ENCODE measurements at places on chromosomes 4 and X. TPM values are rescaled to one million over a fixed set of nuclear protein-coding genes. Genes with fewer than 3 reads are reported as not detected.

The POF1B gene
- 0.12 TPM for total RNA-seq

The WAS gene
- total RNA-seq, result 1.9 TPM

DNA sequence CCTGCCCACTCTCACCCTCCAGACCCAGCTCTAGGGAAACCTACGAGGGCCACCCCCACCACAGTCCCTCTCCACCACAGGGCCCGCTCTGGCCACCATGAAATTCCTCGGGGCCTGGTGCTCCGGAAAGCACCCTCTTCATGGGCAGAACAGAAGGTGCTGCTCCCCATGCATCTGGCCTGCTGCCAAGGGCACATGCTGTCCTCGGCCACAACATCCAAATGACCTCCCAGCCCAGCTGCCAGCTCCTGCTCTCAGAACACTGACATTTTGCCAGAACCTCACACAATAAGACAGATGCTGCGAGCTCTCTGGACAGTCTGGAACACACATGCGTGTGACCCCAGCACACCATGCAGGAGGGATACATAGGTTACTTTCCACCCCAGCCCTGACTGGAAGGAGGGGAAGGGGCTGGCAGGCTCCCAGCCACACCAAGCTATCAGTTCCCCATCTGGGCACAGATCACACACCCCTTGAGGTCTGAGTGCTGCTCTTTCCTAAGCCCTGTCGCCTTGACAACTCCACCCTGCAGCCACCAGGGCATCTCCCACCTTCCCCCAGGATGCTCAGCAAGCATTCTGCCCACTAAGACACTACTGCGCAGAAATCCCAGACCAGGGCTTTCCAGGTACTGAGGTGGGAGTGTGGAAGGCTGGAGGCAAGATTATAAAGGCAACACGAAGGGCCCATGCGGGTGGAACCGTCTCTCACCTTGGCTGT, 5.8 kb downstream of the CCNQ start:
- no peak for DNase-seq

GRCh38 chr4:118776157-118776954, 59.6 kb downstream of the SEC24D start:
- DNase-seq, result no peak

DNA sequence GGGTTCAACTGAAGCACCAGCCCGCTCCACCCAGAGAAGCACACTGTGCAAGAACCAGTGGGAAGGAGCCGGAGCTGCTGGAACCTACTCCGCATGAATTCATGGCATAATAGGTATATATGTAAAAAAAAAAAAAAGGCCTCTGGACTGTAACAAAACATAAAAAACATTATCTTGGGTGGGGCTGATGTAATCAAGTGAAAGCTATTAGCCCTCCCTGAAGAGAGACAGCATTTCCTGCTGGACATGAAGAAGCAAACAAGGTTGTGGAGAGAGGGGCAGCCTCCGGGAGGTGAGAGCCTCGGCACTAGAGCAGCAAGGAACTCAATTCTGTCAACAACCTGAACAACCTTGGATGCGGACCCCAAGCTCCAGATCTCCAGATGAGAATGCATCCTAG, 50.7 kb downstream of the PLAC1 start:
- DNase-seq, result no peak

GRCh38 chr4:185772391-185773093, 39.5 kb downstream of the SORBS2 start:
- no peak for DNase-seq

DNA sequence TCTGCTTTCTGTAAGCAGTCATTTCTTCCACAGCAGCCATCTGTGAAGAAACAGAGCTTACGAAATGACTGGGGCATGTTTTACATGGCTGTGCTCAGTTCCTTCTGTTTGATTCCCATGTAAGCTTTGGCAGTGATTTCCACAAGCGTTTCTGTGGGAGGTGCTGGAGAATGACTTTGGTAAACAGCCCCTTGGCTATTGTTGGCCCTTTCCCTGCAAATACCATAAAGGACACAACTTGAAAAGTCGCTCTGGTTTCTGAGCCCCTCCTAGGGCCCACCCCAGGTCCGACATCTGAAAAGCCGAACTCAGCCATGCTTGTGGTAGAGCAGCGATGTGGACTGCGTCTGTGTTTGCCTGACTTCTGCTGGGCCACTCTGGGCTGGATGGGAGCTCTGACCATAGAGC, 3.7 kb downstream of the LIMCH1 start:
- peak; percentile 47 for DNase-seq

DNA sequence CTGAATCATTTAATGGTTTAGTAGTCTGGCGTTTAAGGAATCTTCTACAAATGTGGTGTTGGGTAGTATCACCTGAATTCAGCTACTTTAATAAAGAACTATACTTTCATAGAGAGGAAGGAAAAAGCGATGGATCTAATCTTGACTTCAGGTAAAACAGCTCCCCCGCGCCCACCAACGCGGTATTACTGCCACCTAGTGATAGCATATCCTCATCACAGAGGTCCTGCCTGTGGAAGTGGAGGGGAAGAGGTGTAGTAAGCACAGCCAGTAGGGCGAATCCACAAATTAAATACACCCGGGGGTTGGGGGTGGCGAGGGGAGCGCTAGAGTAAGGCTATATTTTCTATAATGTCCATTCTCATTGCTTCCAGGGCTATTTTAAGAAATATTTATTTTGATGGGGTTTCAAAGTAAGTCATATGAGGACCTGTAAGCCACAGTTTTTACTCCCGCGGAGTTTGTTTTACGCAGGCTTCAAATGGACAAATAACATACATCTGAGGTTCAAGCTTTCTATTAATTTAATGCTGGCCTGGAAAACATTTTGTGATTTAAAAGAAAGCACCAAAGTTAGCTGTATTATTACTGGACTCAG, 8.3 kb upstream of the DAPP1 start:
- DNase-seq, result peak; percentile 52

GRCh38 chr4:73034896-73035295, 34.6 kb downstream of the COX18 start:
- DNase-seq, result no peak

GRCh38 chr4:71258323-71258722, 80.5 kb upstream of the SLC4A4 start:
- DNase-seq, result no peak

Measured in cardiac muscle cell (in vitro differentiated cells and primary cell).